SW 1271 (cell line): ENCODE measurements at places on chromosomes 2 and 18.

- no peak for DNase-seq
Measured at GRCh38 chr2:197378494-197379307, 56.1 kb downstream of the SF3B1 start.

DNA sequence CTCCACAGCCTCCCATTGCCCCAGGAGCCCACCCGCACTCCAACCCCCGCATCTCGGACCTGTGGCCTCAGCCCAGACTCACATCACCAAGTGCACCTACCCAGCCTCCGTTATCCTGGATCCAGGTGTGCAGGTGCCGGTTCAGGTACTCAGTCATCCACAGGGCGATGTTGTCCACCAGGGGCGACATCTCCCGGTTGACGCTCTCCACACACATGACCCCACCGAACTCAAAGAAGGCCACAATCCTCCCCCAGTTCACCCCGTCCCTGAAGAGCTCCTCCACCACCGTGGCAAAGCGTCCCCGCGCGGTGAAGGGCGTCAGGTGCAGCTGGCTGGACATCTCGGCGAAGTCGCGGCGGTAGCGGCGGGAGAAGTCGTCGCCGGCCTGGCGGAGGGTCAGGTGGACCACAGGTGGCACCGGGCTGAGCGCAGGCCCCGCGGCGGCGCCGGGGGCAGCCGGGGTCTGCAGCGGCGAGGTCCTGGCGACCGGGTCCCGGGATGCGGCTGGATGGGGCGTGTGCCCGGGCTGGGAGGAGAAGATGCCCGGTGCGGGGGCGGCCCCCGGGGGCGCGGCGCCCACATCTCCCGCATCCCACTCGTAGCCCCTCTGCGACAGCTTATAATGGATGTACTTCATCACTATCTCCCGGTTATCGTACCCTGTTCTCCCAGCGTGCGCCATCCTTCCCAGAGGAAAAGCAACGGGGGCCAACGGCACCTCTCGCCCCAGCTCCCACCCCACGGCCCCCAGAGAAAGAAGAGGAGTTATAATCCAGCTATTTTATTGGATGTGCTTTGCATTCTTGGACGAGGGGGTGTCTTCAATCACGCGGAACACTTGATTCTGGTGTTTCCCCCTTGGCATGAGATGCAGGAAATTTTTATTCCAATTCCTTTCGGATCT is 1.3 kb downstream of the BCL2 start:
- DNase-seq: no peak

- no peak for DNase-seq
Measured at GRCh38 chr18:12287131-12287681, 20.8 kb upstream of the TUBB6 start.

- DNase-seq: no peak
Measured at GRCh38 chr2:18304849-18305248, 255.6 kb downstream of the RDH14 start.

DNA sequence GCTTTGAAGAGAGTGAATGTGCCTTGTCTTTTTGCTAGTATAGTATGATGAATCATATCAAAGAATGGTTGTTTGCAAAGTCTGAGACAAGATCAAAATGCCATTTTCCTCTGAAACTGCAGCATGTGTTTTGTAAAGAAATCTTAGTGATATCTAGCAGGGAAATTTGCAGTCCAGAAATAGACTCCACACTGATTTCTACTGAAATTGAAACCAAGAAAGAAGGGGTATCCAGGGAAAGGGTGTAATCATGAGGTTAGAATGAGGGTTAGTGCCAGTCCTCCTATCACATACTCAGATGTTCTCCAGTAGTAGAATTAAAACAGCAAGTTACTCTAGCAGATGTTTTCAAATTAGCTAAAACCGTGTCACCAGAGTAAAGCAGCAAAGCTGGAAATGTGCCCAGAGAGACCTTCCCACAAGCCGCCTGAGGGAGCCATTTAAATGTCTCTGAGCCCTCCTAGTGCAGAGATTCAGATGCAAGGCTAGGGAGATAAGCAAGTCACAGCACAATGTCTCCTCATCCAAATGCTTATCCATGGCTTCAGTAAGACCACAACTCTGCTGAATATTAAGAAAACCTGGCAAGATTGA is 4.9 kb downstream of the DLGAP1 start:
- DNase-seq: no peak

DNA sequence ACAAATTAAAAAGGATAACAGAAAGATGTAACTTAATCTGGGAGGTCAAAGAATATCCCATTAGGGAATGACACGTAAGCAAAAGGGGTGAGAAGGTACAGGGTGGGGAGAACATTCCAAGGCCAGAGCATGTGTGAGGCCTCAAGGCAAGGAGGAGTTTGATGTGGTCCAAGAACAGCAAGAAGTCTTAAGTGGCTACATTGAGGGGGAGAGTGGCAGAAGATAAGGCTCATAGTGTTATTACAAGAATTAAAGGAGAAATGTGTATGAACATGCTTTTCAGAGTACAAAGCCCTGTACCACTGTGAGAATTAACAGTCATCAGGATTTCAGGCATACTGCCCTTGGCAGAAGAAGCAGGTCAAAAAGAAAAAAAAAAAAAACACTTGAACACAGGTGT is 174.4 kb upstream of the ERBB4 start:
- no peak for DNase-seq

GRCh38 chr18:26357960-26358359 is 131.7 kb downstream of the TAF4B start:
- DNase-seq: no peak

DNA sequence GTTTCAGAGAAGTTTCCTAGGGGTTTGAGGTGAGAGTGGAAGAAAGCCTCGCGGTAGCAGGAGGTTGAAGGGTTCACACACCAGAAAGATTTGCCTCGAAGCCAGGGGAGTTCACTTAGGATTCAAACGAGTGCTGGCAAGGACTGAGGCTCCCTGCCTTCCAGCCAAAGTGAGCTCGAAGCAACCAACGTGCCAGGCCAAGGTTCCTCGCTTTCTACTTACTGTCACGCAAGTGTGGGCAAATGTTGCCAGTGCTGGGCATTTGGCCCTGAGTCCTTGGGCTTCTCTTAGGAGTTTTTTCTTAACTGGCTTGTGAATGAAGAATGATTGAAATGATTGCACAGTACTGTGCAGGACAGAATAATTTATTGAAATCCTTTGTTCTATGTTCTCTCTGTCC is 53.6 kb downstream of the TMEM178A start:
- no peak for DNase-seq

GRCh38 chr2:134138115-134138514 is 115.8 kb upstream of the MGAT5 start:
- DNase-seq: no peak

DNA sequence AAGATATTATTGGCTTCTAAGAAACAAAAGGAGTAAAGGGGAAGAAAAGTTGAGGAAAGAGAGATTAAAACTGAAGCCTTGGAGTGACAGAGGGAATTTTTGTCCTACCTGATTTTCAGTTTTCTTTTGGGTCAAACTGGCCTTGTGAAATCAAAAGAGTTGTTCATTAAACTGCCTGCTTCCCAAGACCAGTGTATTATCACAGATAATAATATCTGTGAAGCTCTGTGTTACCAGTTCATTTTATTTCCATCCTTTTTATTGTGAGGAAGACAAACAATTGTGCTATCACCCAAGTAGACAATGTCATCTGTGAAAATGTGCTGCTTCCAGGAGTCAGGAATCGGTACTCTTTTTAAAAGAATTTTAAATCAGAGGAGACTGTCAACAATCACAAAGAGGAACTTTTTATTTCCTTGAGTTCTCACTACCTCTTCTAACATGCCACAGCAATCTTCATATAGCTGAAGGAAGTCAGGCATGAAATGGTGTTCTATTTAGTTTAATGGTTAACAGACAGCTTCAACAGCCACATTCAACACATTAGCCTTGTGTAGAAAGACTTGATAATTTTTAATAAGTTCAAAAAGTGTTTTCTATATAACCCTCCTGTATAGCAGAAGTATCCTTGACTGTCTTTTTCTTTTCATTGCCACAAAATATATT is 554.8 kb downstream of the PIK3C3 start:
- DNase-seq: no peak
